Stimulated activated CD8-positive, alpha-beta memory T cell treated with anti-CD3 and anti-CD28 coated beads, Interleukin-7, amount 100 ng/mL, for 1 hour (primary cell): ENCODE measurements at places on chromosomes 3 and 15.

GRCh38 chr3:107065094-107065861, 312.0 kb upstream of the CCDC54 start:
- DNase-seq = no peak

DNA sequence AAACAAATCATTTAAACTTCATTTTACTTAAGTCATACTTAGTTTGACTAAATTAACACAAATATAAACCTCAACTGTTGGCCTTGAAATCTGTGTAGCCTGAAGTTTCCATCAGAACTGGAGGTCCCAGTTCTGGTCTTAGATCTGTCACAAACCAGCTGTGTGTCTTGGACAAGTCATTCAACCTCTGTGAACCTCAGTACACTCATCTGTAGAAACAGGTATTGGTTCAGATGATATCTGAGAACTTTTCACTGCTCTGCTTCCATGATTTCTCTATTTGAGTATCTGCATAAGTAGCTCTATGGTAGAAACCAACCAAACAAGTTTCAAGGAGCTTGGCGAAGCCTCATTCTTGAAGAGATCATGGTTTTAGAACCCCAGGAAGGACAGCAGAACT, 60.4 kb upstream of the SLC2A2 start:
- no peak for DNase-seq

DNA sequence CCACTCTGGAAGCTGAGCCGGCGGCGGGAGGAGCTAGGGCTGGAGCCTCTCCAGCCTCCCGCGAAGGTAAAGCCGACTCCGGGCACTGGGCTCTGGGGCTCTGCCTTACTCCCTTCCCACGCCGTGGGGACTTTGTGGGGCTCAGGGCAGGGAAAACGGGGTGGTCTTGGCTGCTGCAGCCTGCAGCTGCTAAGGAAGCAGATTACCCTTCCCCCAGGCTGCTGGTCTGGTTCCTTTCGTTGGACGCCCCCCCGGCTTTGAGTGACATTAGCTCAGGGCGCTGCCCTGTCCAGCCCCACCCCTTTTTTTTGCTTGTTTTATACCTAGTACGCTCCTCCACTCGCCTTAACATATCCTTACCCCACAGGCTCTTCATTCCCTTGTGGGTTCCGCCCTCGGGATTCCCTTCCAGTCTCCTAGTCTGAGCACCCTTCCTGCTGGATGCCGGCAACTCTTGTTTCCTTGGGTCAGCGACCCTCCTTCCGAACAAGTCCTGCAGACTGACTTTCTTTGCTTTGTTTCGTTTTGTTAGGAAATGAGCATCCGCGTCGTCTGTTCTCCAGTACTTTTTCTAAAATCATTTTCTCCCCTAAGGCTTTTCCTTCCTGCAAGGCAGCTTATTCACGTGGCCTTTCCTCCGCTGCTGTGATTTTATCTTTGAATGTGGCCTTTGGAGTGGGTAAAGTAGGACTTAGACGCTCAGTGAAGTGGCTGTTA, 551 bp downstream of the DNAJC13 start:
- DNase-seq = no peak

DNA sequence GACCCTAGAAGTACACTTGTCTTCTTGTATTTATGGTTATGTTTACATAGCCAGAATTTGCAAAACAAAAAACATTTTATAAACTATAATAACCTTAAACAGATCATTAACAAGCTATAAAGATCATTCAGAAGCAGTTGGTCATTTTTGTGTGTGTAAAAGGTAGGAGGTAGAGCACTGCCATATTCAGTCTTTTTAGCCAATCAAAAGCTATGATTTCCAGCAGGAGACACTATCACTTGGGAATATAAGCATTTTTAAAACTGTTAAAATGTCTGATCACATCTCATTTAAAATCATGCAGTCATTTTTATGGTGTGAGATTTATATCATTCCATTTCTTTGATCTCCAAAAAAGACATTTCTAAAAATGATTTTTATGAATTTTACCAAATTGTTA, 42.6 kb upstream of the ATP2C1 start:
- no peak for DNase-seq

- no peak for DNase-seq
Measured at GRCh38 chr3:42119561-42120355, 28.6 kb downstream of the TRAK1 start.

DNA sequence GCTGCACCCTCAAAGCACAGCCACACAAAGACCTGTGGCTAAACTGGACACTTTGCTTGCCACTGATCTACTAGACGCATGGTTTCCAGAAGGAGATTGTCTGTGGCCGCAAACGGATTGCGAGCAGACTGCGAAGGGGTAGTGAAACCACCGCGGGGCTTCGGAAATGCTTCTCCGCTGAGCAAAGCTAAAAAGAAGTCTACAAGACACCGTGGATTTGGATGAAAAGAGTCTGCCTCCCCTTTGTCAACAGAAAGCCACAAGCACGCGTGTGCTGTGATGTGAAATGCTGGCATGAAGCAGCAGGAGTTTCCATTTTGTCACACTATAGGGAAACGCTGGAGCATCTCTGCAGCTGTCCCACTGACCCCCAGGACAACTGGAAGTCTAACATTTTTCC, 63.0 kb downstream of the TMEM44 start:
- no peak for DNase-seq

GRCh38 chr3:183802989-183803388, 22.4 kb downstream of the MAP6D1 start:
- no peak for DNase-seq

DNA sequence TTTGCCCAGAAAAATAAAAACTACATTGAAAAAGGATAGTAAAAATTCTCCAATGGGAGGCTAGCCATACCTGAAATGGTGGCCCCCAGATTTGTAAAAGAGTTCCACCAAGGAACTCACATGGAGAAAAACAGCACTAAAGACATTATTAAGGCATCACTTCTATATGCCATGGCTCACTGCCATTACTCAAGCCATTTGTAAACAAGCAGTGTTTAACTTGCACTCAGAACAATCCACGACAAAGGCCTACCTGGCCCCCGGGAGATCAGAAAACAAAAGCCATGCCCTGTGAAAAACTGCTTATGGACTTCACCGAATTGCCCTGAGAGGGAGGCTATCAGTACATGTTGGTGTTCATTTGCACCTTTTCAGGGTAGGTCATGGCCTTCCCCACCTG, 19.6 kb downstream of the CCR8 start:
- DNase-seq = no peak

- DNase-seq = no peak
Measured at GRCh38 chr15:69417581-69417980, 3.4 kb downstream of the KIF23 start.

DNA sequence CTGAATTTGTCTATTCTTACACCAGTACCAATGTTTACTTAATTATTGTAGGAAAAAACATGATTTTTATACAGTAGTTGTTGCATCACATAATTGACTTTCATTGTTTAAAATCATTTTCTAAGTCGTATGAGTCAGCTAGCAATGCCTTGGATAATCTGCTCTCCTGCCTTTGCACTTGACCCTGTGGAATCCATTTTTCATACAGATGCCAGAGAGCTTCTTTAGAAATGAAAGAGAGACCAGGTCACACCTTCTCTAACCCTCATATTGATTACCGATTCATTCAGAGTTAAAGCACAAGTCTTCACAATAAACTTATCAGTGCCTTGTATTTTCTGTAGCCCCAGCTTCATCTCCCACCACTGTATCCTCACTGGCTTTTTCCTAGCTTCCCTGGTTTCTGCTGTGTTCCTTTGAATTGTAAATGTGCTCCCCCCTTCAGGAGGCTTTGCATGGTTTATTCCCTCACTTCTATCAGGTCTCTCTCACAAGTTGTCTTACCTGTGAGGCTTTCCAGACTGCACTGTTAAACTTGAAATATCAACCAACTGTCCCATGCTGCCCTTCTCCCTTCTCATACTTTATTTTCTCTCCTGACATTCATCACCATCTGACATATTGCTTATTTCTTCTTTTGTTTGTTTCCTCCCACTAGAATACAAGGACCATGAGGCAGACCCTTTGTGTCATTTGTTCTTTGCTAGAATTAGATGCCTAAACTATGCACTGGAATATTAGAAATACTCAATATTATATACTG, 662.0 kb upstream of the GBE1 start:
- no peak for DNase-seq

DNA sequence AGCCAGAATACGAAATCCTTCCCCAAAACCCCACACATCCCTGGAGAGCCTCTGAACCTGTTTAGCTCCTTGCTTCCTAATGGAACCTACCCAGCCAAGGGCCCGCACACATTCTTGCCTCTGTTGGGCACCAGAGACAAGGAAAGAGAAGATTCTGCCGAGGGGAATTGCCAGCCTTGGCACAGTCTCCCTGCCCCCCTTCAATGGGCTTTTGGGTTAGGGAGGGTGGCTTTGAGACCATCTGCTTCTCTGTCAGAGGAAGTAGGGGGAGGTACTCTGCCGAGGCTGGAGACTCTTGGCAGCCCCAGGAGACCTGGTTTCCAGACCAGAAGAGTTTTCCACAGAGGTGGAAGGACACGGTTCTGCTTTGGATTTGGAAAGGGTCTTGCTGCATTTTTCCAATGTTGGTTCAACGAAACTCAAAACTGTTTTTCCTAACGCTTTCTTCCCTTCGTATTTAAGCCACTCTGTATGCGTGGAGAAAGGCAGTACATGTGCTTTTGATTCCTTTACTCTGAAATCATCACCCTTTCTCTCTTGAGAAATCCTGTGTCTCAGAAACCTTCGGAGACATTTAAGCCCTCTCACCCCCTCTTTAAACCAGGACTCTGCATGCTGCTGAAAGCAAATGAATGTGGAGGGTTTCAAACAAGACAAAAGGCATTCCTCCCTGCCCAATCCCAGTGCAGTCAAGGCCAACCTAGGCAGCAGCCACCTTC, 78.8 kb upstream of the PRR23C start:
- DNase-seq = no peak

DNA sequence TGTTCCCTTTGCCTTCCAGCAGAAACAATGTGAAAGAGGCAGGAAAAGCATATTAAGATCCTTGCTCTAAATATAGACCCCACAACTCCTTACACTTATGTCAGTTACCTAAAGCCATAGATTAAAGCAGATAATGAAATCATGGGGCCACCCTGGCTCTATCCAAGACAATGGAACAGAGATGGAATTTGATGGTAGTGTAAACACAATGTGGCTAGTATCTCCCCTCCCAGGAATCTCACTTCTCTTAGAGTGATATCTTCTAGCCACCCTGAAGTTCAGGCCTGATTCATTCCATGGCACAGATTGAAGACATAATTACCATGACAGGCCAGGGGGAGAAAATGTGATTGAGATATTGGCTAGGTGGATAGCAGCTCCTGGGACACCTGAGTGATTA, 32.6 kb downstream of the GALNT15 start:
- DNase-seq = no peak

DNA sequence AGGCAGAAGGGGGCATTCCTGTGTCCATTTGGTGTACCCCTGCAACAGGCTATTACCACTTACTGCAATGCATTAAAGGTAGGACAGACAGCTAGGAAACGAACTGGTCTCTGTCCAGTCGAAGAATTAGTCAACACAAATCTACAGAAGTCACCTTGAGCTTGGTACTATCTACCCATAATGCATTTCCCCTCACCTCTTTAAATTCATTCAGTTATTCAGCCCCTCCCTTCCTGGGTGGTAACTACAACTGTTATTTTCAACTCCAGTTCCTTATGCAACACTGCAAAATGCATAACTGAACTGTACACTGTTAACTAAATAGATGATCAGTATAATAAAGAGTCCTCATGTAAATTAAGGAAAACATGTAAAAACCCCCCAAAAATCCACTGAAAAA, 77.6 kb downstream of the MAGI1 start:
- no peak for DNase-seq

- no peak for DNase-seq
Measured at GRCh38 chr3:131053043-131053859, 26.6 kb downstream of the NEK11 start.

GRCh38 chr15:59678620-59679019, 10.5 kb downstream of the BNIP2 start:
- DNase-seq = no peak

GRCh38 chr3:146241523-146242240, 9.2 kb downstream of the PLSCR4 start:
- no peak for DNase-seq
